ENCODE measurements at places on chromosomes 1 and 21.

GRCh38 chr1:115230281-115230680 is 107.8 kb downstream of the NGF start:
- DNase-seq, result no peak

DNA sequence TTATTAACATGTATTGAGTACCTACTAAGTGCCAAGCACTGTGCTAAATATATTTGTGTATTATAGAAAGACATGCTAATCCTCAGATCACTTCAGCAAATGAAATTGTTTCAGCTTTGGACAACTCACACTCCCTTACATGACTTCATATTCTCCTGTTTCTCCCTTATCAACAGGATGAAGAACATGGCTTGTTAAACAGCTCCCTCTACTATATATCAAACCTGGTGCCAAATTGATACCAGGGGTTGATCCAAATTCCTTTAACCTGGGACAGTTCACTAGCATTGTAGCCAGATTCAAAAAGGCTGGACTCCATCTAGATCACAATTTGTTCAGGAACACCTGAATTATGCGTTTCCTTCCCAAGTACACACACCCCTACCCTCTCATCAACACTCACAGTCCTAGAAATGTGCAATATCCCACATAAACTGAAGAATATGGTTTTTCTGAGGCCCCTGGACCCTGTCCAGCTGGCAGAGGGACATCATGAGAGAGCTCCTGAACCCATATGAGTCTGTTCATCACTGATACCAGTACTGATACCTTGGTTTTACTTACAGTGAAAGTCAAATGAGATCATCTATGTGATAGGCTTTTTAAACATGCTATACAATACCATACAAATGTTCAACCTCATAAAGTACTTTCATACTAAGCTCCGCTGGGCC is 47.0 kb upstream of the PALMD start:
- DNase-seq, result no peak

GRCh38 chr1:180112984-180113647 is 41.6 kb upstream of the QSOX1 start:
- DNase-seq, result no peak

DNA sequence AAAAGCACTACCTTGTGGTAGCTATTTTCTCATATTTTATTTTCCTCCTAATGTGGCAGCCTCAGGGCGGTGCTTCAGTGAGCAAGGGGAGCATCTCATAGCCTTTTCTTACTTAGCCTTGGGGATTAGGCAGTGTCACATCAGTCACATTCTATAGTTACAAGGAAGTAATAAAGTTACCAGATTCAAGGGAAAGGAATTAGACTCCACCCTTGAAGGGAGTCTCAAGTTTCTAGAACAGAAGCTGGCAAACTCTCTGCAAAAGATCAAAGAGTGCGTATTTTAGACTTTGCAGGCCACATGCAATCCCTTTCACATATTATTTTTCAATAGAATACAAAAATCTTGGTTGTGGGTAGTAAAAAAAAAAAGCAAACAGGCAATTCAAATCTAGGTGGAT is 350.4 kb downstream of the AMY1C start:
- no peak for DNase-seq

GRCh38 chr1:107252271-107252670 is 111.4 kb downstream of the NTNG1 start:
- no peak for DNase-seq

DNA sequence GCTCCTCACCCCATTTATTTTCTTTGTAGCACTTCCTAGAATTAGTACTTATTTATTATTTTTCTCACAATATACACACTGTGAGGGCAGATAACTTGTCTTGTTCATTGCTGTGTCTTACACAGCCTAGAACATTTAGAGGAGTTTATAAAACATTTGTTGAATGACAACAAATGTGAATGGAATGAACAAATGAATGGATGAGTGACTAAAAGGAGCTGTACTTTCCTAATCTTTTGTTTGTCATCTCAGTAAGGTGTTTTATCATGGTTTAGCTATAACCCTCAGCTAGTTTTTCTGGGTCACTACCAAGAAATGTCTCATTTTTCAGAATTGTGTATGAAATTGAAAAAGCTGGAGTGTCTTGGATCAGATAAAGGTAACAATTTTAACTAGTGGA is 239.3 kb upstream of the KCNK2 start:
- DNase-seq, result no peak

- DNase-seq, result no peak
Observed at GRCh38 chr1:55443175-55443915, 228.2 kb upstream of the USP24 start.

DNA sequence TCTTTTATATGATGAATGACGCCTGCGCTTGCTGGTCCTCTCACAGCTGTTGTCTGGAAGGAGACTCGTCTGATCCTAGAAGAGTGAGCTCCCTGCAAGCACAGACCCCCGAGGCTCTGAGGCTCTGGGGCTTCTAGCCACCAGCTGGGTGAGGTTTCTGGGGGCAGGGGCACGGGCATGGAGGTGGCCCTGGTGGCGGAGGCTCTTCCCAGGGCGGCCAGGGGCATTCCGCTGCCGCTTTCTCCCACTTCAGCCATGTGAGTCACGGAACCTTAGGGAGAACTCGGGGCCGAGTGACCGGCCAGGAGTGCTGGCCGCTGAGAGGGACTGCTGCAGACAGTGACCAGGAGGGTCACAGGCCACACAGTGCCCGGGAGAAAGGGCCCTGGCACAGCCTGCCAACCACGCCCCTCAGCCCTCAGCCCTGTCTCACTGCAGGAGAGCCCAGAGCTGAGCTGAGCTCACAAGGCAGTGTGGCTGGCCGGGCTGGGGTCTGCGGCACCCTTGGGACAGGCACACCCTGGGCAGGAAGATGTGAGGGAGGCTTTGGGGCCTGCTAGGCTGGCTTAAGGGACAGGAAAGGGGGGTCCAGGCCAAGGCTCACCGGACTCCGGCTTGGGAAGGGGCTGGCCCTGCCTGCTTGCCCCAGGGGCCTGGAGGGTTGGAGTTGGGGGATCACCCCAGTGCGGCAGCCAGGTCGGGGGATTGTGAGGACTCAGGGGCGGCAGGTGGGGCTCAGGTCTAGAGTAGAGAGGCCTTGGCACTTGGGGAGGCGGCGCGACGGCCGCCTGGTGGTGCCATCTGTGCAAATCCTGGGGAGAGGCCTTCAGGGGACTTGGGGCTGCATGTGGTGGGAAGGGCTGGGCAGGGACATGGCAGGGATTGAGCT is 35.7 kb downstream of the MORN1 start:
- no peak for DNase-seq

GRCh38 chr1:168585937-168586336 is 9.5 kb downstream of the XCL1 start:
- DNase-seq, result no peak

- no peak for DNase-seq
Observed at GRCh38 chr21:34911360-34911759, 137.7 kb downstream of the RUNX1 start.

DNA sequence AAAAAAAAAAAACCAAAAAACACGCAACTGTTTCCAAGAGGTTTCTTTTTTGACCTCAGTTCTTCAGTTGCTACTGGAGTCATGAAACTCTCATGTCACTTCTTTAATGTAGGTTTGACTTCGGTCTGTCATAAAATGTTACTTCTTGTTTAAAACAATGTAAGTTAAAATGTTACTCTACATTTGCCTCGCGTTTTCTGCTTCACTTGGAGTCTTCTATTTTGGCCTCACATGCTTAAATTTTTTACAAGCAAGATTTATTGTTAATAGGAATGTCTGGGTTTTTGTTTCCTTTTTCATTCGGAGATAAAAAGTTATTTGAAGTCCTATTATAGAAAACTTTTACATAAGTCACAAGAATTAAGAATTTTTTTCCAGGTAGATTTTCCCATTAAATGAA is 880.2 kb downstream of the LTN1 start:
- DNase-seq, result no peak

DNA sequence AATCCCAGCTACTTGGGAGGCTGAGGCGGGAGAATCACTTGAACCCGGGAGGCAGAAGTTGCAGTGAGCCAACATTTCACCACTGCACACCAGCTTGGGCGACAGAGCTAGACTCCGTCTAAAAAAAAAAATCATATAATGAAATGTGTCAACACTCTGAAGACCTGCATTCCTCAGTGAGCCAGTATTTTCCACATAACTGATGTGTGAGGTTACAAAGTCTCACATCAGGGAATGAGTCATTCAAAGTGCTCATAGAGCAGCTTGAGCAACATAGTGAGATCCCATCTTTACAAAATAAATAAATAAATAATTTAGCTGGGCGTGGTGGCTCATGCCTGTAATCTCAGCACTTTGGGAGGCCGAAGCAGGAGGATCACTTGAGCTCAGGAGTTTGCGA is 65.5 kb downstream of the CASZ1 start:
- no peak for DNase-seq

DNA sequence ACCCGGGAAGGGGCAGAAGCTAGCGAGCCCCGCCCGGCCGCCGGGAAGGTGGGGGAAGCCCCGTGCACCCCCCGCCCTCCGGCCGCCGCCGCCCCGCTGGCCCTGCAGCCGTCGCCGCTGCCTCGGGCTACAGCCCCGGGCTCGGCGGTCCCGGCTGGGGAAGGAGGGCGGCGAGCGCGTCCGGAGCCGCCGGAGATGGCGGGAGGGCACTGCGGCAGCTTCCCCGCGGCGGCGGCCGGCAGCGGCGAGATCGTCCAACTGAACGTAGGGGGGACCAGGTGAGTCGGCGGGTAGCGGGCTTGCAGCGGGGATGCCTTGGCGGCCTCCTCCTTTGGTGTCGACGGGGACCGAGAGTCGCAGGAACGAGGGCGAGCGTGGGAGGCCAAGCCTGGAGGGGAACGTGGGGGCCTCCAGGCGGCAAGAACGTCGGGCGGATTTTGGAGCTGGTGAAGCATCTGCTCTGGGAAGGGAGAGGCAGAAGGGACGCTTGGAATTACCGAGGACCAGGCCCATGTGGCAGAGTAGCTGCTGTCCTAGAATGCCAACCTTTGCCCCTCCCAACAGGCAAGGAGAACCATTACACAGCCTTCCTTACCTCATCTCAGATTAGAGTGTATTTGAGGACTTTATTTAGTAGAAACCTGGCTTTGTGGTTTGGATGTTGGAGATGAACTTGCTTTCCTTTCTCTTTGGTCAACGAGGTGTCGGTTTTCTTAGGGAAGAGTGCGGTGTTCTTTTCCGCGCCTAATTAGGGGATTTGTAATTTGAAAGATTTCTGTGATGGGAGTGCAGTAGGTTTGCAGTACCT is 591 bp downstream of the KCTD3 start:
- peak; percentile 26 for DNase-seq

All from stimulated activated CD4-positive, alpha-beta T cell treated with anti-CD3 and anti-CD28 coated beads, Interleukin-12 subunit alpha, Interleukin-12 subunit beta, amount 100 ng/mL, for 48 hours (primary cell).